A673 (cell line): ENCODE measurements at places on chromosomes 12 and 14. TPM values are rescaled to one million over a fixed set of nuclear protein-coding genes. Genes with fewer than 3 reads are reported as not detected.

Gene AKAP5
- 2.2 and 2.6 TPM in 2 replicates for total RNA-seq

Gene ATP5MC2
- total RNA-seq = 447 and 450 TPM in 2 replicates

Gene TEX22
- total RNA-seq = 2.1 and 2.7 TPM in 2 replicates

Gene GPR137C
- 2.4 and 2.8 TPM in 2 replicates for total RNA-seq

Gene RPGRIP1
- 0.86 and 0.98 TPM in 2 replicates for total RNA-seq
